ENCODE measurements at places on chromosomes 13 and 19. TPM values are rescaled to one million over a fixed set of nuclear protein-coding genes. Genes with fewer than 3 reads are reported as not detected.

The AMER2 gene
- 0.18 TPM for total RNA-seq

- peak overlapping the region; percentile 65 for H3K27ac ChIP-seq
- peaks cover 37% of the 10 kb centered on the region for H3K4me1 ChIP-seq
- H3K4me3 ChIP-seq, result no peak overlapping the region
- peaks cover 4% of the 10 kb centered on the region for H3K36me3 ChIP-seq
Measured at GRCh38 chr19:13172346-13173138, 22.3 kb downstream of the IER2 start.

DNA sequence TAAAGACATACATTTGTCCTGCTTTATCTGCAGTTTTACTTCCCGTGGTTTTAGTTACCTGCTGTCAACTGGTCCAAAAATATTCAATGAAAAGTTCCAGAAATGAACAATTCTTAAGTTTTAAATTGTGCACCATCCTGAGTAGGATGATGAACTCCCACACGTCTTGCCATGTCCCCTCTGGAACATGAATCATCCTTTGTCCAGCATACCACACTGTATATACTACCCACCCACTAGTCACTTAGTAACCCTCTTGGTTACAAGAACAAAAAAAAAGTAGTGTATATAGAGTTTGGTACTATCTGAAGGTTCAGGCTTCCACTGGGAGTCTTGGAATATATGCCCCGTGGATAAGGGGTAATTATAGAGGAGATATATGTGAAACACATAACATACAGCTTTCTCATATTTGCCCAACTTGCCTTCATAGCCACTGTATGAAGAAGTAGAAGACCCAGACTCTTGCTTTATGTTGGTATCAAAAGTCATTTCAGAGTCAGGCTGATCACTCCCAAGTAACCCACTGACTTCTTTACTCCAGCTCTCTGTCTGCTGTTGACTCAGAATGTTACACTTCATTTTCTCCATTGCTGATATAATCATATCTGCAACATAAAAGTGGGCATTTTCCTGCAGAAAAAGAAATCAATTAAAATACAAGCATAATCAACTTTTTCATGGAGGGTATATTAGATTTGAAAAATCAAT lies 19.3 kb downstream of the RUBCNL start:
- DNase-seq, result no peak
- H3K27ac ChIP-seq, result no peak overlapping the region
- H3K4me1 ChIP-seq, result no peaks in the 10 kb centered on the region

DNA sequence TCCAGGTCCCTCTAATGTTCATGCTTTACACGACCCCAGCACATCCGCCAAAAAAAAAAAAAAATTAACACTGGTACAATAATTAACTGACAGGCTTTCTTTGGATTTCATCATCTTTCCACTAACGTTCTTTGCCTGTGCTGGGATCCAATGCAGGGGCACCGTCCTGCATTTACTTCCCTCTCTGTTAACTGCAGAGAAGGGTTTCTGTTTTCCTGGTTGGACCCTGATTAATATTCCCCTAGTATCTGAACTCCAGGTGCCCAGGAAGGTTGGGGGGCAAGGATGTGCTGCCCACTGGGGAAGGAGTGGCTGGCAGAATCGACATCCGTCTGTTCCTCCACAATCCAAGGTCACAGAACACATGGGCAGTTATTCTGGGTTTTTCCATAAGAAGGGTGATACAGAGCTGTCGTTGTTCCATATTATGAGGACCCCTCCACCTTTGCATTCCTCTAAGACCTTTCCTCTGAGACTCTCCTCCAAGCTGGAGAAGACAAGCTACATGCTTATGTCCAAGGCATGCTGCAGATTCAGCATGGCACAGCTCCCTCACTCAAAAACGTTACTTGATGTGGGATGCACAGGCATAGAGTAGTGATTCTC lies 4.5 kb upstream of the LAIR1 start:
- H3K36me3 ChIP-seq, result no peaks in the 10 kb centered on the region
- DNase-seq, result no peak
- H3K27ac ChIP-seq, result no peak overlapping the region
- no peak overlapping the region for H3K4me3 ChIP-seq
- peaks cover 6% of the 10 kb centered on the region for H3K4me1 ChIP-seq
- H3K27me3 ChIP-seq, result peaks cover 16% of the 10 kb centered on the region

DNA sequence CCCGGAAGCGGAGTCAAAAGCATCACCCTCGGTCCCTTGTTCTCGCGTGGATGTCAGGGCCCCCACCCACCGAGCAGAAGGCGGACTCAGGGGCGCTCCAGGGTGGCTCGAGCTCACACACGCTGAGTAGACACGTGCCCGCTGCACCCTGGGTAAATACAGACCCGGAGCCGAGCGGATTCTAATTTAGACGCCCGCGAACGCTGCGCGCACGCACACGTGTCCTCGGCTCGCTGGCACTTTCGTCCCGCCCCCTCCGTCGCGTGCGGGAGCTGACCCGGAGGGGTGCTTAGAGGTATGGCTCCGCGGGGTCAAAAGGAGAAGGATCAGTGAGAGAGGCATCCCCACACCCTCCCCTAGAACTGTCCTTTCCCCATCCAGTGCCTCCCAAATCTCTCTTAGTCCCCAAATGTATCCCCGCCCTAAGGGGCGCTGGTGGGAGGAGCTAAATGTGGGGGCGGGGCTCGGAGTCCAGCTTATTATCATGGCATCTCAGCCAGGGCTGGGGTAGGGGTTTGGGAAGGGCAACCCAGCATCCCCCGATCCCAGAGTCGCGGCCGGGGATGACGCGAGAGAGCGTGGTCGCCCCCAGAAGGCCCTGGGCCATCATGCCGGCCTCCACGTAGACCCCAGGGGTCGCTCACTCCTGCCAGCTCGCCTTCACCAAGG lies 451 bp upstream of the ICAM5 start:
- peak overlapping the region; percentile 93 for H3K27ac ChIP-seq
- peaks cover 35% of the 10 kb centered on the region for H3K4me1 ChIP-seq
- H3K4me3 ChIP-seq, result peak overlapping the region; percentile 82
- DNase-seq, result peak; percentile 86

DNA sequence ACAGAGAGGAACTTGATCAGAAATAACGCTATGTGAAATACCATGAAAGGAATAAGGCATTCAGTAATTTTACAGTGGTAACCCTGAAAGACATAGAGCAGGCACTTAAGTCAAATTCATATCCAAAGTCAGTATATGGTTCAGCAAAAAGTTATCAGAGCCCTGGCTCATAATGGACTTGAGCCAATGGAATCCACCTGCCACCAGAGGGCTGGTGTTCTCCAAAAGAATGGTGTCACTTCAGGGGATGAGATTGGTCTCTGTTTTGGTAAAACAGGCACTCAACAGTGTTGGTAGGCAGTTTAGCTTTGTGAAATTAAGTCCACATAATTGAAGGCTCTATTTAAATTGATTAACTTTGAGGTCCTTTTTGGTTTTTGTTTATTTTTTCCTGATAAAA lies 93.9 kb downstream of the LIG4 start:
- no peak overlapping the region for H3K4me3 ChIP-seq
- H3K36me3 ChIP-seq, result no peaks in the 10 kb centered on the region
- H3K27me3 ChIP-seq, result no peaks in the 10 kb centered on the region
- no peak for DNase-seq

DNA sequence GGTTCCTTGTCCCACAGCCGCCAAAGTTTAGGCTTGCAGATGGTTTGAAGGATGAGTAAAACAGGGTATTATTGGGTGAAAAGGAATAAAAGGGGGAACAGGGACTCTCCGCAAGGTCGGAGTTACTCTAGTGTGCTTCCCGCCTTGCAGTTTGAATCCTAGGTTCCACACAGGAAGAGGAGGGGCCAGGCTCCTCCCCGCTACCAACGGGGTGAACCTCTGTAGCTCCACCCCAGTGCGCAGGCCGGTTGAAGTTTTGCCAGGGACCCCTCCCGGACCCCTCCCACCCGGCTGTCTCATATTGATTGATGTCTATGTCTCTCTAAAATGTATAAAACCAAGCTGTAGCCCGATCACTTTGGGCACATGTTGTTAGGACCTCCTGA lies 11.6 kb upstream of the GTF2F2 start:
- peaks cover 6% of the 10 kb centered on the region for H3K27me3 ChIP-seq
- H3K4me1 ChIP-seq, result peaks cover 29% of the 10 kb centered on the region
- no peaks in the 10 kb centered on the region for H3K36me3 ChIP-seq
- peak overlapping the region; percentile 57 for H3K27ac ChIP-seq
- peak overlapping the region; percentile 8 for H3K4me3 ChIP-seq

The SIGLEC7 gene
- total RNA-seq, result not detected

The ZNF20 gene
- 7.8 TPM for total RNA-seq

GRCh38 chr13:79992111-79992510 lies 348.8 kb downstream of the SPRY2 start:
- H3K4me1 ChIP-seq, result peaks cover 8% of the 10 kb centered on the region
- peaks cover 4% of the 10 kb centered on the region for H3K27me3 ChIP-seq
- peaks cover 4% of the 10 kb centered on the region for H3K36me3 ChIP-seq
- no peak for DNase-seq
- no peak overlapping the region for H3K4me3 ChIP-seq

DNA sequence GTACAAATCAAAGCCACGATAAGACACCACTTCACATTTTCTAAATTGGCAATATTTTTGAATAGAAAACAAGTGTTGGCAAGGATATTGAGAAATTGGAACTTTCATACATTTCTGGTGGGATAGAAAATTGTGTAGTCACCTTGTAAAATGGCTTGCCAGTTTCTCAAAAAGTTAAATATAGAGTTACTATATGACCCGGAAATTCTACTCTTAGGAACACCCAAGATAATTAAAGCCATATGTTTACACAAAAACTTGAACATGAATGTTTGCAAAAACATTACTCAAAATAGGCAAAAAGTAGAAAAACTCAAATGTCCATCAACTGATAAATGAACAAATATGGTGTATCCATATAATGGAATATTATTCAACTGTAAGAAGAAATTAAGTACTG lies 552.5 kb downstream of the TBC1D4 start:
- DNase-seq, result no peak
- no peak overlapping the region for H3K4me3 ChIP-seq
- H3K27me3 ChIP-seq, result no peaks in the 10 kb centered on the region
- H3K27ac ChIP-seq, result no peak overlapping the region
- no peaks in the 10 kb centered on the region for H3K4me1 ChIP-seq

GRCh38 chr13:111900390-111901131 lies 166.4 kb upstream of the SOX1 start:
- H3K27ac ChIP-seq, result no peak overlapping the region
- DNase-seq, result peak; percentile 5
- no peaks in the 10 kb centered on the region for H3K36me3 ChIP-seq
- H3K27me3 ChIP-seq, result no peaks in the 10 kb centered on the region

The HPN gene
- total RNA-seq, result 34.6 TPM

GRCh38 chr19:2731181-2731995 lies 8.4 kb downstream of the SLC39A3 start:
- 0 out of 2 replicates have a peak, but pooled peaks cover under 1% of the 10 kb centered on the region for H3K27me3 ChIP-seq
- no peak for DNase-seq
- no peak overlapping the region for H3K4me3 ChIP-seq
- peaks cover 19% of the 10 kb centered on the region for H3K36me3 ChIP-seq

The NKPD1 gene
- 0.76 TPM for total RNA-seq

DNA sequence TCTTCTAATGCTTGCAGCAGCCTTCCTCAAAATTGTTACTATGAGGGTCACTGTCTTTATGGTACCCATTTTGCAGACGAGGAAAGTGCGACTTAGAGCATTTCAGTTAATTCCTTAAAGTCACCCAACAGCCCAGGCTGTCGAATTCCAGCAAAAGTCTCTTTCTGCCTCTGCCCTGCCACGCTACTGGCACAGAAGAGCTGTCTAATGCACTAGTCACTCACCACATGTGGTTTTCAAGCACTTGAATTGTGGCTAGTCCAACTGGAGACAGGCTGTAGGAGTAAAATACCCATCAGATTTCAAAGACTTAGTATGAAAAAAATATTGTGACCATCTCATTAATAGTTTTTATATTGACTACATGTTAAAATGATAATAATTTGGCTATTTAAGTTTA lies 1.7 kb downstream of the FPR1 start:
- no peak overlapping the region for H3K4me3 ChIP-seq
- DNase-seq, result no peak
- H3K27ac ChIP-seq, result no peak overlapping the region

- no peak overlapping the region for H3K27ac ChIP-seq
- no peaks in the 10 kb centered on the region for H3K27me3 ChIP-seq
- DNase-seq, result no peak
- no peak overlapping the region for H3K4me3 ChIP-seq
Measured at GRCh38 chr19:43731846-43732245, 16.0 kb downstream of the IRGC start.

DNA sequence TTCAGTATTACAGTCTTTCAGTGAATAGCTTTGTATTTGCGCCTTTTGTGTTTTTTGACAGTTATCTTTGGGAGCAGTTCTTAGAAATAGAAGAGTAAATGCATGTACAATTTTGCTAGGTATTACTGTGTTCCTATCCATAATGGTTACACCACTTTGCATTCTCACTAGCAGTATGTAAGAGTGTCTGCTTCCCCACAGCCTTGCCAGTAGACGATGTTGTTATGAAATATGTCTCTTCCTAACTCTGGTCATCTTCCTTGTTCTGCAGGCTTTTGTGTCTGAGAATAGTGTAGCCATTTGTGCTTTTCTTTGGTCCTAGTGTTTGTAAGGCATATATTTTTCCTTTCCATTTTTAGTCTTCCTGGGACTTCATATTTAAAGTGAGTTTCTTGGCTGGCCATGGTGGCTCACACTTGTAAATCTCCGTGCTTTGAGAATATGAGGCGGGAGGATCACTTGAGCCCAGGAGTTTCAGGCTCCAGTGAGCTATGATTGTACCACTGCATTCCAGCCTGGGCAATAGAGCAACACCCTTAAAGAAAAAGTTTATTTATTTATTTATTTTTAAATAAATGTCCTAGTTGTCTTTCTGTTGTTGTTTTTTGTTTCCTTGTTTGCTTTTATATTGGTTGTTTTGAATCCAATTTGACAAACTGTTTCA lies 140.3 kb downstream of the PDS5B start:
- no peak overlapping the region for H3K4me3 ChIP-seq
- H3K27ac ChIP-seq, result no peak overlapping the region
- peaks cover 6% of the 10 kb centered on the region for H3K27me3 ChIP-seq
- no peak for DNase-seq
- H3K36me3 ChIP-seq, result peaks cover 44% of the 10 kb centered on the region
- peaks cover 27% of the 10 kb centered on the region for H3K4me1 ChIP-seq

The ZNF628 gene
- total RNA-seq, result 14.0 TPM

- peaks cover 77% of the 10 kb centered on the region for H3K27me3 ChIP-seq
- peaks cover 16% of the 10 kb centered on the region for H3K36me3 ChIP-seq
- DNase-seq, result no peak
Measured at GRCh38 chr19:44809577-44810233, 802 bp downstream of the BCAM start.

GRCh38 chr13:82681535-82681934 lies 1200.7 kb downstream of the SLITRK1 start:
- peak; percentile 39 for DNase-seq
- peaks cover 14% of the 10 kb centered on the region for H3K27me3 ChIP-seq
- H3K4me1 ChIP-seq, result peaks cover 22% of the 10 kb centered on the region
- H3K4me3 ChIP-seq, result no peak overlapping the region
- peaks cover 34% of the 10 kb centered on the region for H3K36me3 ChIP-seq

- H3K27ac ChIP-seq, result no peak overlapping the region
- H3K4me3 ChIP-seq, result peak overlapping the region; percentile 20
- DNase-seq, result peak; percentile 76
- no peaks in the 10 kb centered on the region for H3K36me3 ChIP-seq
- peaks cover 32% of the 10 kb centered on the region for H3K27me3 ChIP-seq
- H3K4me1 ChIP-seq, result peaks cover 9% of the 10 kb centered on the region
Measured at GRCh38 chr19:54481326-54481930, 8.3 kb upstream of the CDC42EP5 start.
